SW 1271 (cell line): ENCODE measurements at places on chromosomes 11 and 22.

GRCh38 chr11:86702220-86702983 is 30.0 kb upstream of the ME3 start:
- peak; percentile 20 for DNase-seq

DNA sequence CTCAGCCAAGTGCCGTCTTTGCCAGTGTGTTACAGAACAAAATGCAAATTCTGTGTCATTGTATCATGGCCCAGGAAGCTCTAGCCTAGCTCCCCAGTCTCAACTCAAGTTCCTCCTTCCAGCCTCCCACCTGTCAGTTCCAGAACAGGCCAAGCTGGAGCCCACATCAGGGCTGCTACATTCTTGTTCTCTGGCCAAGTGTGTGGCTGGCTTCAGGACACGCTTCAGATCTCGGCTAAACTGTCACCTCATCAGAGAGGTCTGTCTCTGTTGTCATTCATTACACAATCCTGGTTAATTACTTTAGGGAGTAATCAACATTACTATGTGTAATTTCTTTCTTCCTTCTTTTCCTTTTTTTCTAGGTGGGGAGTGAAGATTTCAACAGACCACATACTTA is 347.0 kb upstream of the SYN3 start:
- DNase-seq = no peak

DNA sequence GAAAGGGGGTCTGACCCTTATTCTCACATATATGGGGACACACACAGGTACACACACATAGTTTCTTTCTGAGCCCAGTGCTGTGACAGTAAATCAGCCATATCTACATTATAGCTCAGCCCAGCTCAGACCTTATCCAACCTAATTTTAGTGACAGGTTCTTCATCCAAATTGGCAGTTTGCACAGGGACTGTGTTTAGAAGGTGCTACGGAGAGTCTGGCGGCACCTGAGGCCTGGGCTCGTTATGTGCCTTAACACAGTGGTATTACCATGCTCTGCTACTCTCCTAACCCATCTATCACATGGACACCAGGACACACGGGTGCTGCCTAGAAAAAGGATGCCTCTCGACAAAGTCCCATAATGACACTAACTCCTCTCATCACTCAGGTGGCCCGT is 109.3 kb downstream of the GALNT18 start:
- DNase-seq = no peak

DNA sequence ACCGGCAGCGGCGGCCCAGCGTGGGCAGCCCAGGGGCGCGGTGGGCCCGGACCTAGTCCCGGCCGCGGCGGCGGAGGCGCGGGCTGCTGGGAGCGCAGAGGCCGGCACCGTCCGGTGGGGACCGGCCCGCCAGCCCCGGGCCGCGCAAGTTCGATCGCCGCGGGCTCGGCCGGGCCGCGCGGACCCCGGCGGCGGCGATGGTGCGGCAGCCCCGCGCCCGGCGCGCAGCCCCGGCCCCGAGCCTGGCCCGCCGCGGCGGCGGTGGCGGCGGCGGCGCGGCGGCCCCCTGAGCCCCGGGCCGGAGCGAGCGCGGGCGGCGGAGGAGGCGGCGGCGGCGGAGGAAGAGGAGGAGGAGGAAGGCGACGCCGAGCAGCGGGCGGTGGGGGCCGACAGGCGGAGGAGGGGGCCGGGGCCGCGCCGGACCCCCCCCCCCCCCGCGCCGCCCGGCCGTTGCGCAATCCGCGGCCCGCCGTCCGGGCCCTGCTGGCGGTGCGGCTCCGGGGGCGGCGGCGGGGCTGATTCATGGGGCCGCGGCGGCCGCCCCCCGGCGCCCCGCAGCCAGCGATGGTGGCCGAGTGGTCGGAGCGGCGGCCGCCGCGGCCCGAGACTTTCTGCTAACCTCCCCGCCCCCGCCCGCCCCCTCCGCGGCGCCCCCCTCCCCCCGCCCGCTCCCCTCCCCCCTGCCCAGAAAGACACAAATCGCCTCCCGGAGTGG is 1251.9 kb downstream of the BRD1 start:
- no peak for DNase-seq

GRCh38 chr11:104442321-104442720 is 278.4 kb upstream of the PDGFD start:
- DNase-seq = no peak

DNA sequence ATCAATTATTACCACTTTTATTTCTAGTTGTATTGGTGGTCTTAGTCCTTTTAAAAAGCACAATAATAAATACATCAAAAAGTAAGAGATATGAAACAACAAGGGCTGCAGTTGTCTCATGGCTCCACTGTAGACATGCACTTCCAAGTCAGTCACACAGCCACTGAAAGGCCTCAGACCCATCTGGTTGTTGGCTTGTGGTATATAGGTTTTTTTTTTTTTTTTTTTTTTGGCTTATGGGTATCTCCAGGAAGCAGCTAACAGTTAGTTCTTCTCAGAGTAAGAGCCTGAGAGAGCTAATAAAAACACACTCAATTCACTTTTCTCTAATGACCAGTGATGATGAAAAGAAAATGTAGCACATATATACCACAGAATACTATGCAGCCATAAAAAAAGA is 6.0 kb upstream of the OR52E6 start:
- DNase-seq = no peak

- DNase-seq = no peak
Observed at GRCh38 chr11:8649361-8649760, 33.1 kb downstream of the TRIM66 start.

DNA sequence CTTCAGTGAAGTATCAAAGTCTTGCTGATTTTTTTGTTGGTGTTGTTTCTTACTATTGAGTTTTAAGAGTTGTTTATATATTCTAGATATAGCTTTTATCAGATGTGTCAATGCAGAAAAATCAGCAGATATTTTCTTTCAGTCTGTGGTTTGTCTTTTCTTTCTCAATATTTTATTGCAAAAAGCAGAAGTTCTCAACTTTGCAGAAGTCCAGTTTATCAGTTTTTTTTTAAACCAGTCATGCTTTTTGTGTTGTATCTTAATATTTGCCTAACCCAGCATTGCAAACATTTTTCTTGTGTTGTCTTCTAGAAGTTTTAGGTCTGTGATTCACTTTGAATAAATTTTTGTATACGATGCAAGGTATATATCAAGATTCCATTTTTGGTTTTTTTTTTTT is 7.0 kb downstream of the ASRGL1 start:
- DNase-seq = no peak

DNA sequence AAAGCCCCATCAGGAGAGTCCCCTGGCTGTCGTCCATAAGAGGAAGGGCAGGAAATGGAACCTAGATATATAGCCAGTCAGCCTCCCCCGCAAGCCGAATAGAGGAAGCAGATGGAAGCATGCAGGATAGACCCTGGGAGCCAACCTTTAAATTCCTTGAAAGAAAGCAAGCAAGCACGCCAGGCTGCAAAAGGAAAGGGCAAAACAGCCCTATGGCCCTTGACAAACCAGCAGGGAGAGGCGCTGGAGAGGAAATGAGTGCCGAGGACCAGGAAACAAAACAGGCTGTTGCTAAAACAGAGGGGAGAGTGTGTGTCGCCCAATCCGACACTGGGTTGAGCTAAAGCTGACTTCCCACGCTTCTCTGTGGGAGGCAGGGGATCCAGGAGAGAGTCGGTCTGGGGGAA is 203.5 kb upstream of the MTNR1B start:
- no peak for DNase-seq

GRCh38 chr11:91194546-91194945 is 971.7 kb upstream of the CHORDC1 start:
- DNase-seq = no peak

DNA sequence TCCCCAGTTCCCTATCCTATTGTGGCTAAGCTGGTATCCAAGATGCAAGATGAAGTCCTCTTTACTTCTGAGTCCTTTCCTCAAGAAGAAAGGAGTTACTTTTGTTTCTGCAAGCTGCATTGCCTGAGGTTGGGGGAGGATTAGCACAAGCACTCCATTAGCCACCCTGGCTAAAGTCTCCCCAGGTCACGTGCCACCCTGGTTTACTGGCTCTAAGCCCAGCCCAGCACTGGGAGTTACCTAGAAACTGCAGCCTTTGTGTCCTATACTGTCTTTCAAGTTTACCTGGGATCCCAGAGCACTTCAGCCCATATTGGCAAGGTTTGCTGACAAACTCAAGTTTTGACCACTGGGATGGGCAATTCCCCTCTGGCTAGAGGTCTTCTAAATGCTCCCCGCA is 78.4 kb upstream of the DBX1 start:
- DNase-seq = no peak

DNA sequence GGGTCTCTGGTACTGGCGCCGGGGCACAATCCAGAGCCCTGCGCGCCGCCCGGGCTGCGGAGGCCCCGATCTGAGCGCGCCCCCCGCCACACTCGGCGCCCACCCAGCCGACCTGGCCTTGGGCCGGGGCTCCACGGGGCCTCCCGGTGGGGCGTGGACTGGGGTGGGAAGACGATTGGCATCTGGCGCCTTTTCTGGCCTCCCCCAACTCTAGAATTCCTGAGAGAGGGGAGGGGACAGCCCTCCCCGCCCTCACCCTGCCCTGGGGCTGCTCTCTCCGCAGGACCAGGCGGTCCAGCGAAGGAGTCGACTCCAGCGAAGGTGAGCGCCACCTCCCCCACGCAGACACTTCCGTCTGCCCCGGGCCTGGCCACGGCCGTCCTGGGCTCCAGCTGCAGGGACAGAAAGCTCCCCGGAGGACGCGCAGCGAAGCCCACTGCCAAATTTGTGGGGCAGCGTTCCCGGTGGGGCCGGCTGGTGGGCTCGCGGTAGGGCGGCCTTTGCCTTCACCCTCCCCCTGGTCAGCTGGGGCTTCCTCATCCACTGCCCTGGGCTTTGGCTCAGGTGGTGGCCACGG is 593 bp downstream of the SSH3 start:
- DNase-seq = no peak

DNA sequence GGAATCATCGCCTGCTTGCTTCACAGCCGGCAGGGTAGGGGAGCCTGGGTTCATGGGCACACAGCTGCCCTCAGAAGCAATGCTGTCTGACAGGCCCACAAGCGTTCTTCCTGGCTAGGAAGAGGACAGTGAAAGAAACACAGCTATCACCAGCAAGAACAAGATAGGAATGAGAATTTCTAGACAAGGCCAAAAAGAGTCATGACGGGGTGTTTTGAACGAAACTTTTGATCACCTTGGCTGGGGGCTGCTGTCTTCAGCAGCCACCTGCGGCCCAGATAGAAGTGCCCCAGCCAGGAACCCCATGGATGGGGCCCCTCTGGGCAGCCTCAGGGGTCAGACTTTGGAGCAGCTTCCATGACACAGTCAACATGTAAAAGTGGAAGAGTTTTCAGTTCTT is 41.8 kb downstream of the GAB4 start:
- no peak for DNase-seq

DNA sequence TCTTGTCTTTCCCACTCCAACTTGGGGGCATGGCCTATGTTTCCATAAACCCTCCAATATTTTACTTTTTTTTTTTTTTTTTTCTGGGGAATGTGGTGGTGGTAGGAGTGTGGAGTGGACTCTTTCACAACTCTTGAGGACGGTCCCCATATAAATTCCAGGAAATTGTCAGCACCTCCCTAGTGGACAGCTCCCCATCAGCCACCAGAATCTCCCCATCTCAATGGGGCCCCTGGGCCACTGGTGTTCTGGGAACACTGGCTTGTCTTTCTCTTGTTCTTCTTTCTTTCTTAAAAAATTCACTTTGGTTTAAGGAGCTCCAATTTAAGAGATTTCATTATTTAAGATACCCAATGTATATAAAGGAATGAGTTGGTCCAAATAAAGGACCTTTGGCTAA is 74.1 kb downstream of the ADM start:
- DNase-seq = no peak

DNA sequence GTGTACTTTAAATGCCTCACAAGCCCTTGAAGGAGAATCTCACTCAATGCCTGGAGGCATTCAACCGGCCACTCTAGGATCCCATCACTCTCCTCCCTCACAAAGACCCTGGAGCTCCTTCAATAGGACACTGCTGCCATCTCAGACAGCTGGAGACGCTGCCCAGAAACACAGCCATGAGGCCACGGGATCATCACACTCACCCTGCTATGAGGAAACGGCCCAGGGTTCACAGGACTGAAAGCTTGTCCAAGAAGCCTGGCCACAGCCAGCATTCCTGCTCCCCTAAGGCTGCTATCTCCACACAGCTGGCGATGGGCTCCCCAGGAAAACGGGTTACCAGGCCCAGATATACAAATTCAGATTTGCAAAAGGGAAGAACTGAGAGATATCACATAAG is 13.2 kb downstream of the CARS1 start:
- DNase-seq = no peak
